ENCODE measurements at places on chromosomes 5 and 9. TPM values are rescaled to one million over a fixed set of nuclear protein-coding genes. Genes with fewer than 3 reads are reported as not detected.
A peak's percentile ranks its signal among the peaks of the same experiment; 100 is the strongest.

DNA sequence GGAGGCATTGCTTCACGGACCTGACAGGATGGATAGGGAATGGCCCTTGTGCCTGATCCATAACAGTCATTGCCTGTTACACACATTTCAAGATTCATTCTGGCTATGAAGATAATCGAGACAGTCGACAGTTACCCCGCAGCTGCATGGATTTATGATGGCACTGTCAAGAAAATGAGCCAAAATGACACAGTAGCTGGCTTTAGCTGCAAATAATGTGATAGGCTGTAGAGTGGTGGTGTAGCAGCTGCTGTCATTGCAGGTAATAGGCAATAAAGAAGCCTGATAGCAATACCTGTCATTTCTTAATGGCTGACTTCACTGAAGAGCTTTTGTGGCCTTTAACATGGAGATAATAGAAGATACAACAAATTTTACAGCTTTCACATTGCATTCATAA is 1085.2 kb upstream of the ARRDC3 start:
- no peak for DNase-seq

RFESD gene
- polyA plus RNA-seq: 5.6 TPM

- no peak for DNase-seq
These were observed 351.2 kb downstream of the RAB3C start for GRCh38 chr5:58933891-58934628.

DNA sequence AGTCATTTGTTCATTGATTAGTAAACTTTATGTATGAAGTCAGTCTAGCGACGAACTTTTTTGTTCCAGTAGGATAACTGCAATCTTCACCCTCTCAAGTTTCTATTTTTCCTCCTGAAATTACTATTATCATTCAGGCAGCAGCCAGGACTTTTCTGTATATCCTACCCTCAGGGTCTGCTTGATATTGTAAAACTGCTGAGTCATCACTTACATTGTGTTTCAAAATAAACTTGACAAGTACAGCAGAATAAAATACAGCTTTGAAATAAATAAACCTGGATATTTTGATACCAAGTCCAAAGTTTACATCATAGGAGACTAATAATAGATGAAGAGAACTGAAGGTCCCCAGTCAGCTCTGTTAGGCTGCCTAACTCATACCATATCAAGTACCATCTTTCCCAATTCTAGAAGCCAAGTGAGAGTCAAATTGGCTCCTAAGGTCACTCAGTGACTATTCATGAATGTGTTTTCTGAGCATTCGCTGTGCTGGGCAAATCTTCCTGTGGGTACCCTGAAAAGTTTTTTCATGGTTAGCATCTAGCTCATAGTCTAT is 234.6 kb downstream of the PARP8 start:
- DNase-seq: no peak

GRCh38 chr9:130414910-130415746 is 29.6 kb upstream of the ASS1 start:
- DNase-seq: no peak

TERT gene
- polyA plus RNA-seq: 1.2 TPM

FLT4 gene
- polyA plus RNA-seq: 29.1 TPM

DNA sequence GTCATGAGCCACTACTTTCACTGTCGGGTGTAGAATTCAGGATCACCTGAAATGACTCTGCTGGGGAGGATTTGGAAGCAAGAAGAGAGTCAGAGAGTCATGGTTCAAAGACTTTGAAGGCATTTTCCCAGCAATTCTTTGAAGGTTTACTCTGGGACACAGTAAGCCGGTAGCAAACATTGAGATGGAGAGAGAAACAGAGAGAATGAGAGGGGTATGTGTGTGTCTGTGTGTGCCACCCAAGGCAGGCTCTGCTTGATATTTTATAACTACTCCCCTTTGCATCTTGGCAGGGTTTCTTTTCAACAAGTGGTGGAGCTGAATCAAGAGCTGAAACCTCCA is 89.8 kb downstream of the ANKRD55 start:
- DNase-seq: no peak

GRCh38 chr9:32590476-32590875 is 17.5 kb upstream of the NDUFB6 start:
- no peak for DNase-seq

- no peak for DNase-seq
These were observed 254.8 kb upstream of the PANK3 start for GRCh38 chr5:168833936-168834335.

DNA sequence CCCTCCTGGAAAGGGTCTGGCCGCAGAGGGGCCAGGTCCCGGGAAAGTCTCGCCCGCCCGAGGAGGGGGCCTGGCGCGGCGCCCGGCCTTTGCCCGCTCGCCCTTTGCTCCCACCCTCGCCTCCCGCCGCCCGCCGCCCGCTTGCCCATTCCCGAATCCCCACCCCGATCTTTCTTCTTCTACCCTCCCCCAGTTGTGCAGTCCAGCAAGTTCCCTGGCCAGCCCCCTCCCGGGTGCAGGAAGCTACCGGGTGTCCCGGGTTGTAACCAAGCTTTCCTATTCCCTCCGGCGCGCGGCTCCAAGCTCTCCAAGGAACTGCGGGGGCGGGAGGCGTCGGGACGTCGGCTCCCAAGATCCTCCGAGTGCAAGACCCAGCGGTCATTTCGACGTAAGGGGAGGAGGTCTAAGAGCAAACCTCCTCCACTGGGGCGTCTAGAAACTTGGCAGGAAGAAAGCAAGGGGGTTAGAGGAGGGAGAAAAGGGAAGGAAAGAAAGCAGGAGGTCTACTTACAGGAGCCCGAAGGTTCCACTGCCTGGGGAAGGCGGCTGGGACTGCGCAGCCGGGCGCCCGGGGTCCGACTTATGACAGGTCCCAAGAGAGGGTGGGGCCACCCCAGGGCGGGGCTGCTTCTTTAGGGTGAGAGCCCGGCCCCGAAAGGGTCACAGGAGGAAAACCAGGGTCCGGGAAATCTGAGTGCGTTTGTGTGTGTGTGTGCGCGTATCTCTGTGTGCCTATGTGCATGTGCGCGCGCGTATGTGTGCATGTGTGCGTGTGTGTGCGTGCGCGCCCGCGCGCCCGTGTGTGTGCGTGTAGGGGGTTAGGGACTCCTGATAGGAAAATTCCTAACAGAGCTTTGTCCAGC is at the start of gene PTGR1:
Gene PTGR1, minus strand, starts transcription at position 556 of the 863 bp plus-strand sequence. CDS start 2,225 bp downstream, outside the sequence.
- DNase-seq: peak; percentile 90

TNFSF8 gene
- 0.67 TPM for polyA plus RNA-seq

GRCh38 chr9:81649475-81650240 is 39.7 kb downstream of the TLE1 start:
- DNase-seq: no peak

GRCh38 chr5:103605277-103605676 is 42.7 kb upstream of the NUDT12 start:
- no peak for DNase-seq

GRCh38 chr5:154288145-154288544 is 97.6 kb downstream of the GALNT10 start:
- no peak for DNase-seq

- DNase-seq: no peak
These were observed 90.5 kb upstream of the RETREG1 start for GRCh38 chr5:16707168-16707868.

- no peak for DNase-seq
These were observed 245.1 kb upstream of the ELAVL2 start for GRCh38 chr9:24071091-24071490.
